GM04503 (cell line): ENCODE measurements at places on chromosomes 2 and 18.

GRCh38 chr2:177242121-177242987 lies 22.2 kb downstream of the NFE2L2 start:
- peak; percentile 91 for DNase-seq

DNA sequence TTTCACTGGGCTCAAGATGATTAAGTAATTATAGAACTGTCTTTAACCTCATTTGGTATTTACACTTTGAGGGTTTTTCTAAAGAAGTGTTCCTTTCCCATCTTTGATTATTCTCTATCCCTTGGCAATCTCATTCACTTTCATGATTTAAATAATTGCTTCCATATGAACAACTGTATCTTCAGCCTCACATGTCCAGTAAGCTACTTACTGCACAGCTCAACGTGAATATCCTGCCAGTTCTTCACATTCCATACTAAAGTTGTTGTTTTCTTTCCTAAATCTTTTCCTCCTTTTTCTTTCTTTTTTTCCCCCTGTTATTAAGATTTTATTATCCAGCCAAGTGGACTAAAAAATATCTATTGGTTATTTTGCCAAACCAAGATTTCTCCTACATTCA lies 37.7 kb downstream of the ZC3H15 start:
- DNase-seq = no peak

- no peak for DNase-seq
Observed at GRCh38 chr2:38269421-38269820, 107.7 kb downstream of the ATL2 start.

DNA sequence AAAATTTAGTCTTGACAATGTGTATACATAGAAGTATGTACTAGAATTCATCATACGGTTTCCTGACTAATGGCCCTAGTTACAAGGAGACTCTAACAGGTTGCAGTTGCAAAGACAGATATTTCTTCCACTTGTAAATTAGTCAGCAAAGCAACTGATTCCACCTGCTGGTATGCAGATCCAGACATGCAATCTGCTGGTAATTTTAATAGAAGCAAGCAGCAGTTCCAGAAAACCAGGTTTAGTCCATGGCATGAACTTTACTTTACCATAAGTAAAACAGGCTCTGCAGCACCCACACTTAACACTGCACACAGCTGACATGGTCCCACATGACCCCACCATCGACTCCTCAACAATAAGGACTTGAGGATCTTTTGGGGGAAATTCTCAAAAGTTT lies 110.9 kb upstream of the SP3 start:
- DNase-seq = no peak

DNA sequence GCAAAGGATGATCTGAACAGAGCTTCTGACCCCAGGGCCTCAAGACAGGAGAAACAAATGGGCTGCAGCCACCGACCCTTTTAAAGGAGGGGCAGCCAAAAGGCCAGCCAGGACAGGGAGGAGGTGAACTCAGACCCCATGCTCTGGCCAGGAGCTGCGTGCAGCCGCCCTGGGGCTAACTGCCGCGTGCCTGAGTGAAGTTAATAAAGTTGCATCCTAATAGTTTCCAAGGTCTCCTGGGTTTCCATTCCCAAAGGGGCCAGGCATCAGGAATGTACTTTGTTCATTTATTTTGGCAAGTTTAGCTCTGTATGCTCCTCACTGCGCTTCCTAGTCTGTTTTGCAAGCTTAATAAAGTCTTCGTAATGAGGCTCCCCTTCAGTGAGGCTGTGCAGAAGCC lies 60.7 kb downstream of the EN1 start:
- no peak for DNase-seq

DNA sequence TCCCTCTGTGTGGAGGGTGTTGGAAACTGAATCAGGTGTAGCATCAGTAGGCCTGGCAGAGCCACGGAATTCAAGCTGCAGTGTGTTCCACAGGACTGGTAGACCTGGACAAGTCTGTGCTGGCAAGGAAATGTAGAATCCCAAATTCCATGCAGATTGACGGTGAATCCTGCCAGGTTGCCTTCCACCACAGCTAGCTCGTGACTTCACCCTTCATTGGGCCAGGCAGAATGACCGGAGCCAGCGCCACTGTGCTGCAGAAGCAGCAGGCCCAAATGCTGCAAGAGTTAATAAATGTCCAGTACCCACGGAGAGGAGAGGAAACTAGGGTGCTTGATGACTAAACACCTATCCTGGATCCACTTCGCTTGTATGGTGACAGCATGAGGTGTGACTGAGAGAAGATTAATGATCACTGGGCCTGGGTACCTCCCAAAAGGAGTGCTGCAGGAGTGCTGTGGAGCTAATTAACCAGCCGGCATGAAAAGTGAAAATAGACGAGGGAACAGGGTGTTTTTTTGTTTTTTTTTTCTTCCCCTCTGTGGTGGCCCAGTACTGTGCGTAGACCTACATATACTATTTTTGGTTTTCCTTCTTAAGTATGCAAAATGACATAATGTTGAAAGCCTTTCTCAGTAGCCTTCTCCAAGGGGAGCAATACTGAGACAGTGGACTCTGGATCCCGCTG lies 122.2 kb downstream of the TANC1 start:
- no peak for DNase-seq

DNA sequence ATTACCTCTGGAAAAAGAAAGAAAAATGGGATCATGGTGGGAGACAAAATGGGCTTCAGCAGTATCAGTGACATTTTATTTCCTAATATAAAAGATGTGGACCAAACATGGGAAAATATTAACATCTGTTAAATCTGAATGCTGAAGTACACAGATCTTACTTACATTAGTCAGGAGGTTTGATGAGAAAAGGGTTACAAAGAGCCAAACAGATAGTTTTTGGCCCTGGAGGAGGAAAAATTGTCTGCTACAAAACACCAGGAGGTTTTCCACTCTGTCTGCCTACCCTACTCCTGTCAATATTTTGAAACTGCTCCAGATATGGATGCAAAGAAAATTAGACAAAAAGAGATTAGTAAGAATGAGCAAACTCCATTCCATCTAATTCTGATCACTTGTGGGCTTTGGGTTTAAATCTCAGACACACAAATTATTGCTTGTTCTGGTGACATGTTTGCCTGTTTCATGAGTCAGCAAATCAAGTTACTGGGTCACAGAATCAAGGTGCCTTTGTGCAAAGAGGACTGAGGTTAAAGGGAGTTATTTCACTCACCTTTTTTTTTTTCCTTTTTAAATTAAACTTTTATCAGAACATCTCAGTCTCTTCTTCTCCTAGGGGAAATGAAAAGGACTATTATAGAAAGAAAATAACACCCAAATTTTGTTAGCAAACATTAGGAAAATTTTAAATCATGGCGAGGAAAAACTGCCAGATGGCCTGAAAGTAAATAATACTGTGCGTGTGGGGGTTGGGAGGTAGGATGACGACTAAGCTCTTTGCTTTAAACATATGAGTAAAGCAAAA lies 87.0 kb upstream of the SPATS2L start:
- no peak for DNase-seq

DNA sequence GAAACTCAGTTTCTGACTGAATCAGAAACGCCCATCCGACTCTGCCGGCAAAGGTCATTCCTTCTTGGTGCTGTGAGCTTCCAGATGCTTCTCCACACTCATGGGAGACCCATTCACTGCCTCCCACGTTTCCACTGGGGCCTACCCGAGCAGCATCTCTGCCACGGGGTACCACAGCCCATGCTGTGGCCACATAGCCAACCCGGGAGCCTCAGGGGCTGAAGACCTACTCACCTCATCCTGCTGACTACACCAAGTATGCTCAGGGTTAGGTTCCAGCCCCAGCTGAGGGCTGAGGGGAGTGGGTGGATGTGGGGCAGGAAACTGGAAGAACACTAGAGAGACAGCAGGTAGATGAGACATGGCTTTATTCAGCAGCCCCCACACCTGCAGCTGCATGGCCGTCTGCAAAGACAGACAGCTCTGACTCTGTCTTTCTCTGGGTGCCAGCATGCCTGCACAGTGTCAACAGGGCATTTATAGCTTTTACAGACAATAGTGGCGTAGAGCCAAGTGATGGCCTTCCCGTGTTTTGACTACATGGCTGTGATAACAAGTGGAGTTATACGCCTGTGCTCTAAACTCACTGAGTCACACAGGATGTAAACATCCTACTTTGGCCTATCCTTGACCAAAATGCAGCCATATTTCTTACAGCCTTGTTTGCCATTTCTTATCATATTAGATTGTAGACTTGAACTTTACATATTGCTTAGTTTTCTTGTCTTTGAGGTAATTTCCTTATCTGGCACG lies 16.5 kb upstream of the KLHL23 start:
- DNase-seq = no peak

DNA sequence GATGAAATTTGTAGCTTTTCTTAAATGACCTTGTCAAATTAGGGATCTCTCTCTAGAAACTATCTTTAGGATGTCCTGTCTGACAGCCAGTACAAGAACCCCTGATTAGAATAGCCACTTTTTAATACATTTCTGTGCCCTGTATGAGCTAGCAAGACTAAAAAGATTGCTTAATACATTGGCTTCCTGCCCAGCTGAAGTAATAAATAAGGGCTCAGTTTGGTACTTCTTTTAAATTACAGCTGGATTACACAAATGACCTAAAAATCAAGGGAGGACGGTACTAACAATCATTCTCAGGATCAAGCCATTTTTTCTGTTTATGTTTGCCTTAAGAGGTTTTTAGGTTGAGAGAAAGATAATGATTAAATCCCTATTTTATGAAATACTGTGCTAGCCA lies 11.6 kb upstream of the OLA1 start:
- peak; percentile 54 for DNase-seq

DNA sequence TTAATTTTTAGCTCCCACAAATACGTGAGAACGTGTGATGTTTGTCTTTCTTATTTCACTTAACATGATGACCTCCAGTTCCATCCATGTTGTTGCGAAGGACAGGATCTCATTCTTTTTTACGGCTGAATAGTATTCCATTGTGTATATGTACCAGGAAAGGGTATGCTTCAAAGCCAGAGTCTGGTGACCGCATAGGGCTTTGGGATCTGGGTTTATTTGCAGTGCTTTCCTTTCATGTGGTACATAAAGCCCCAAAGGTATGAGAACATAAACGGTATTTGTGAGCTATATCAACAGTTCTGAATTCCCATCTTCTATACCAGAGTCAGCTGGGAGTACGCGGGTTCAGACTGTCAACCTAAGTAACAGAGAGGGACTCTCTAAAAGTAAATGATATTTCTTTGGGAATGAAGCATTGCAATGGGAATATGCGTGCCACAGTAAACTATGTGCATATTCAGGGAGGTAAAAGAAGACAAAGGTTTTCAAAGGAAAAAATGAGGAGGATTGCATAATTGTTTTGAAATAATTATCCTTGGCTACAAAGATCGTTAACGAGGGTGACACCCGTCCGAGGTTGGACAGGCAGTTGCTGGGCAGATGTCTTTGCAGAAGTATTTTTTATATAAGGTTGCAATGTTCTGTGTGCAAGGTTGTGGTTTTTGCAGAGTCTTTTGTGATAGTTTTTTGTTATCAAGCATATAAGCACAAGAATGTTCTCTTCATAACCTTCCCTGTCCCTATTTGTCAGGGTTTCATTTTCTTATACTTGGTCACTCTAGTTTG lies 24.4 kb downstream of the CRYGD start:
- DNase-seq = no peak

DNA sequence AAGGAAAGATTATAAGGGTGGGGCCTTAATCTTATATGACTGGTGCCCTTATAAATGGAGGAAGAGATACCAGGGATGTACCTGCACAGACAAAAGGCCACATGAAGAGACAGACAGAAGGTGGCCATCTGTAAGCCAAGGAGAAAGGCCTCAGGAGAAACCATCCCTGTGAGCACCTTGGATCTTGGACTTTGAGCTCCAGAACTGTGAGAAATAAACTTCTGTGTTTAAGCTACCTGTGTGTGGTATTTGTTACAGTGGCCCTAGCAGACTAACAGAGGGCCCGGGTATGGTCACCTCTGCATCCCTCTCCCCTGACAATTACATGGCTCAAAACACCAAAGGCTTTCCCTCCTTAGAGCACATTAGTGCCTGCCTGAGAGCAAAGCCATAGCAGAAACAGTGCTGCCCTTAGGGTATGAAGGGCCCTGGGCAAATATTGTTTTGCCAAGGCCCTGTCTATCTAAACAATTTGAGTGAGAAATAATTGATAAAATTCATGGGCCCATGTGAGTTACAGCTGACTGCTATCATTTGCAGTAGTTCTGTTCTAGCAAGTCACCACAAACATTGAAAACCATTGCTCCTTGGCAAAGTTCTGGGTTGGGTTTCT lies 109.3 kb upstream of the MYCN start:
- DNase-seq = no peak

DNA sequence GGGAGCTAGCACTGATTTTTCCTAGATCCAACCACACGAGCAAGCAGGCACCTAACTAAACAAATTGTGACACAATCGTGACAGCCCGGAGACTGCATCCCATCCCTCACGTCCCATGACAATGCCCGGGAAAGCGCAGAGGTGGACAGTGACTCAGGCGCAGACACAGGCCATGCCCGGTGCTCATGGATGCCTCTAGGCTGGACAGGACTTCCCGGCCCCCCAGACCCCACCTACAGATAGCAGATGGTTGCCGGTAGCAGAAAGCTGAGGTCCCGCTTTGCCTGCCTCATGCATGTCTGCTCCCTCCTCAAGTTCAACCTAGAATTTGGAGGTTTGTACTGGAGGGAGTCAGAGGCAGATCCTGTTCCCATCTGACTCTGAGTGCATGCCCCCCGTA lies 81.0 kb downstream of the TPO start:
- no peak for DNase-seq

DNA sequence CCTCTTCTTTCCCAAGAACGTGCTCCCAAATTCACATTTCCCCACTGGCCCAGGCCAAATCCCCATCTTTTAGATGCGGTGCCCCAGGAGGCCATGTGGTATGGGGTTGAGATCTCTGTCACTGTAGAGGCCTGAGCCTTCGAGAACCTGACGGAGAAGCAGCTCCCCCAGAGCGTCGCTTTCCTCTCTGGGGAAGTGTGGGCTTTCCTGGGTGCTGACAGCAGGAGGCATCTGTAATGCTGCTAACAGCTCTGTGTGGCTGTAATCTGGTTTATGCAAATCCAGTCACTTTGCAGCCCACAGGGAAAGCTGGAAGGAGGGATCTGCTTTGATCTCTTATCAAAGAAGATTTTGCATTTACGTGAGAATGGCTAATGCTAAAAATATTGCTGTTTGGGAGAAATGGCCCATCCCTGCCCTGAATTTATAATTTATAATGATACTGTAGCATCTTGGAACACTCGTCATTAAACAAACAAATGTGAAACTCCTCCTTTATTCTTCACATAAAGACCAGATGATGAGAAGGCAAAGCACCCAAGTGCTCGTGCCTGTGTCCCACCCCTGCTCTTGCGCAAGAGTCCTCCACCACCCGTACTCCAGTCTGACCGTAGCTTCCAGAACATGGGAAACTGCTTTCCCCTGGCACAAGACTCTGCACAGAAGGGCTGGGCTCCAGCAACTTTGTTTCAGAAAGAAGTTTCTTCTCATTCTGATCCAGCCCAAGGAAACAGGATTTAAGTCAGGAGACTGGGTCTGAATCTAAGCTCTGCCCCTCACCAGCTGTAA lies 109.9 kb upstream of the EPC2 start:
- DNase-seq = no peak

DNA sequence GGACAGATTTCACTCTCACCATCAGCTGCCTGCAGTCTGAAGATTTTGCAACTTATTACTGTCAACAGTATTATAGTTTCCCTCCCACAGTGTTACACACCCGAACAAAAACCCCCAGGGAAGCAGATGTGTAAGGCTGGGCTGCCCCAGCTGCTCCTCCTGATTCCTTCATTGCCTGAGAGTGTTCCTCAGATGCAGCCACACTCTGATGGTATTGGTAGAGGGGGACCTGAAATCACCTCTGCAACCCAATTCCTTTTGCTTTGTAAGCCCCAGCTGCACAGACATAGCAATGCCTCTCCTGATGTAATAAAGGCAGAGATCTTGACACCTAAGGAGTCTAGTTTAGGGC lies 1529.8 kb downstream of the RPIA start:
- DNase-seq = no peak
